ENCODE measurements at places on chromosomes 13 and 19. TPM values are rescaled to one million over a fixed set of nuclear protein-coding genes. Genes with fewer than 3 reads are reported as not detected.

DNA sequence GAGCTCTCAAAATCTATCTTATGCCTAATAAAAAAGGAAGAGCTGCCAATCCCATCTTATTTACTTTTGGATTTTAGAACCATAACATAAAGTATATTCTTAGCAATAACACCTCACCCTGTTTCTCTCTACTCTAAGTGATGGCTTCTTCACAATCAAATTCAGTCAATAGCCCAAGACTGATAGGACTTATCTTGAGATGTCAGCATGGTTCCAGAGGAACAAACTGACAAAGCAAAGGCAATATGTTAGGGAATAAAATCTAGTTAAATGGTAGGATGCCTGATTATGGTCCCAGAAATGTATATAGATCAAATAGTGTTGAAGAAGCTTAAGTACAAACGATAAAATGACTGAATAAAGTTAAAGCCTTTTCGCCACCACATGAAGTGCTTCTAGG lies 36.3 kb downstream of the DACH1 start:
- no peak for DNase-seq

DNA sequence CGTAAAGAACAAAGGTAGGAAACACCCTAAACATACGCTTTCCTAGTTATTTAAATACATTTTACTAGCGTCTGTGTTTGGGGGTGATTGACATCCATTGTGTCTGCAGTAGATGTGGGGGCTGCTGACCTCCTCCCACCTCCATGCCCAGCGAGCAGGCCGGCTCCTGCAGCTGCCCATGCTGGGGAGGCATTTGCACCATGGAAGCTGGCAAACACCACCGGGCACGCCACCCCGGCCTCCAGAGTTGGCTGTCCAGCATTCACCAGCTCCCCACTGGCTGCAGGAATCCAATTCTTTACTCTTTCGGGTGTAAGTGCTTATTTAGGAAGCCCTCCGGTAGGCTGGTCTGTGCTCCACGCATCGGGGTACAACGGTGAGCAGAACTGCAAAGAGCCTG lies 115.4 kb upstream of the USP29 start:
- DNase-seq: no peak

Gene PRR12
- total RNA-seq: 3.3 TPM

DNA sequence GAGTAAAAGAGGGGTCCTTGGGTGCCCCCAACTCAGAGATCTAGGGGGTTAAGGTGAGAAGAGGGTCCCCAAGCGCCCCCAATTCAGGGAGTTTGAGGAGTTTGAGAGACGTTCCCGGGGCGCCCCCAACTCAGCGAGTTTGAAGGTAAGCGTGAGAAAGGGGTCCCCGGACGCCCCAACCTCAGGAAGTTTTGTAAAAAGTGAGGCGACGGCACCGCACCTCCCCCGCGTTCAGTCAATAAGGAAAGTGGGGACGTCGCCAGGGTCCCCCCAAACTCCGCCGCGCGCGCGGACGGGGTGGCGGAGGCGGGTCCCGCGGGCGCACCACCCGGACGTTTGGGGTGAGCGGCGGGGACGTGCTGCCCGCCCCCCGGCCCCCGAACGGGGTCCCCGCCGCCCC lies 353 bp downstream of the RFX2 start:
- no peak for DNase-seq

Gene ZNF681
- total RNA-seq: 0.56 TPM

DNA sequence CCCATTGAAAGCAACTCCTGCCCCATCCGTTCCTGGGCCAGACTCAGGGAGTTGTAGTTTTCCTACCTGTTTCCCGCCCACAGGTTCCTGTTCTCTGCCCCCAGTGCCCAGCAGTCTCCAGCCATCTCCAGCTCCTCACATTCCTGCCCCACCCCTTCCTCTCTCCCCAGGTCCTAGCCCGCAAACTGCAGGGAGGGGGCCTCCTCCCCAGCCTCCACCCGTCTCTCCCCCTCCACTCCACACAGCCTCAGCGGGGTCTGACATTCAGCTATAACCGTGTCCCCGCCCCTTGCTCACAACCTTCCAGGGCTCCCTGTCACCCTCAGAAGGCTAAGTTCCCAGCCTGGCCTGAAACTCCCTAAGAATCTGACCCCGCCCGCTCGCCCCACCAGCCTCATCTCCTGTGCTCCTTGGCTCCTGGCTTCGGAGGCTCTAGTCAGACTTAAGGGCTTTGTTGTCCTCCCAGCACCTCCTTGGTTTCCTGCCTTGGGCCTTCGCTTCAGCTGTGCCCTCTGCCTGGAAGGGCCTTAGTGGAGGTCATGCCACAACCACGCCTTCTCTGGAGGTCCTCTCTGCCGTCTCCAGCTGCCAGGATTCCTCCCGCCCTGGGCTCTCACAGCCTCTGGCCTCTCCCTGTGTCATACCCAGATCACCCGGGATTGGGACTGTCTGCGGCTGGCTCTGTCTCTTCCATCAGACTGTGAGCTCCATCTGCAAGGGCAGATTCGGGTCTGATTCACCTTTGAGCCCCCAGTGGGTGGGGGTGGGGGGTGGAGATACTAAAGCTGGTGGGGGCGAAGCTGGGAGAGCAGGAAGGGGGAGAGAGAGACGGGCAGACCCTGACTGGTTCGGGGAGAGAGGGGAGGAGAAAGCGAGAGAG lies 5.1 kb upstream of the SPACA6 start:
- no peak for DNase-seq

- DNase-seq: no peak
Observed at GRCh38 chr13:28474491-28475134, 20.3 kb downstream of the FLT1 start.

DNA sequence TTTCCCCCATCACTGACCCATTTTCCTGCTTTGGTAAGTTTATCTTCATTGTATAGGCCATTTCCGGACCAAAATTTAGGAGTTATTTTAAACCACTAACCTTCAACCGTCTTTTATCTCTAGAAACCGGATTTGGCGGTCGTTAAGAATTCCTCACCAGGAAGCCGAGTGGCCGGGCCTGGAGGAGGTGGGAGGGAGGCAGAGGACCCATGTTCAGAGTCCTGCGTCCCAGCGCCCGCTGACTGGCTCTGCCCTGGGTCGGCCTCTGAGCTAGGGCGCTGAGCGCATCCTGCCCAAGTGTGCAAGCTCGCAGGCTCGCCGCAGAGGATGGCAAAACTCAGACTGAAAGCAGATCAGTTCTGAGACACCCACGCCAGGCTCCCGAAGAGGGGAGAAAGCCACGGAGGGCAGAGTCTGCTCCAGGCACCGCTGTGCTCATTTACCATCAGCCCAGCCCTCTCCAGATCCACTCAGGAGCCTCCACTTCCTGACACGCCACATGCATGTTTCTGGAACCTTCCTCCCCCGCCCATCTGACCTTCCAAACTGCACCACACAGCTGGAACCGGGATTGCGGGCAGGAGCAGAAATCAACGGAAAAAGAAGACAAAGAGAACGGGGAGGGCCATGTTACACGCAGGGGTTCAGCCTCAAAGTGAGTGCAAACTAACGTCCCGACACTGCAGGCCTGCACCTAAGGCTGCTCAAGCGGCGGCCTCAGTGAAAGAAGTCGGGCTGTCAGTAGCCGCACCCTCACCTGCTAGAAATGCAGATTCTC lies 8.3 kb downstream of the COL4A1 start:
- no peak for DNase-seq

Gene ZSWIM9
- total RNA-seq: 1.5 TPM

Gene FPR1
- 77.5 TPM for total RNA-seq

DNA sequence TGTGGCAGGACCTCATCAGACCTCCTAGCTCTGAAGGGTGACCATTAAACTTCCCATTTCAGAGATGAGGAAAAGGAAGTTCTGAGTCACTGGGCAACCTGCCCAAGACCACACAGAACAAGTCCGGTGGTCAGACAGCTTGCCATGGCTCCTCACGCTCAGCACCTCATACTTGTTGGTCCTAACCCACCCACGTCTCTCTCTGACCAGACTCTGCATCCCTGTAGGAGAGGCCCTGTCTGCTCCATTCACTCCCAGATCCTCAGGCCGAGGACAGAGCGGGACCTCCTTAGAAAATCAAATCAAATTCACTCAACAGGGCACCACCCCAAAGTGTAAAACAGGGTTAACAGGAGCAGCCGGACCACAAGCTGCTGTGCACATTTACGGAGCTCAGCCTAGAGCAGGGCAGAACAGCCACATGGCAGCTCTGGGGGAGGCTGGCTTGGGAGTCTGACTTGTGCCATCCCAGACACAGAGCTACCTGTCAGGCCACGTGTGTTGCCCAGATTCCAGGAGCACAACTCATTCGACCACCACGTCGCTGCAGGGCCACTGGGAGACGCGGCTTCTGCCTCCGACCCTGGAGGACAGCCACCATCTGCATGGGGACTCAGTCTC lies 1.7 kb downstream of the MIER2 start:
- DNase-seq: no peak

DNA sequence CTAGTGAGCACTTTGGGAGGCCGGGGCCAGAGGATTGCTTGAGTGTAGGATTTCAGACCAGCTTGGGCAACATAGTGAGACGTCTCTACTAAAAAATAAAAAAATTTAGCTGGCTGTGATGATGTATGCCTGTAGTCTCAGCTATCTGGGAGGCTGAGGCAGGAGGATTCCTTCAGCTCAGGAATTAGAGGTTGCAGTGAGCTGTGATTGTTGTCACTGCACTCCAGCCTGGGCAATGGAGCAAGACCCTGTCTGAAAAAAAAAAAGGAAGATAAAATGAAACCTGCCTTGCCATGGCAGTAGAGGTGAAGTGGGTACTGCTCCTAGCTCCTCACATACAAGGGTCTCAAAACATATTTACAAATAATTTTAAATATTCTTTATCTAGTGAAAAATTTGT lies 7.4 kb downstream of the UCHL3 start:
- DNase-seq: no peak

DNA sequence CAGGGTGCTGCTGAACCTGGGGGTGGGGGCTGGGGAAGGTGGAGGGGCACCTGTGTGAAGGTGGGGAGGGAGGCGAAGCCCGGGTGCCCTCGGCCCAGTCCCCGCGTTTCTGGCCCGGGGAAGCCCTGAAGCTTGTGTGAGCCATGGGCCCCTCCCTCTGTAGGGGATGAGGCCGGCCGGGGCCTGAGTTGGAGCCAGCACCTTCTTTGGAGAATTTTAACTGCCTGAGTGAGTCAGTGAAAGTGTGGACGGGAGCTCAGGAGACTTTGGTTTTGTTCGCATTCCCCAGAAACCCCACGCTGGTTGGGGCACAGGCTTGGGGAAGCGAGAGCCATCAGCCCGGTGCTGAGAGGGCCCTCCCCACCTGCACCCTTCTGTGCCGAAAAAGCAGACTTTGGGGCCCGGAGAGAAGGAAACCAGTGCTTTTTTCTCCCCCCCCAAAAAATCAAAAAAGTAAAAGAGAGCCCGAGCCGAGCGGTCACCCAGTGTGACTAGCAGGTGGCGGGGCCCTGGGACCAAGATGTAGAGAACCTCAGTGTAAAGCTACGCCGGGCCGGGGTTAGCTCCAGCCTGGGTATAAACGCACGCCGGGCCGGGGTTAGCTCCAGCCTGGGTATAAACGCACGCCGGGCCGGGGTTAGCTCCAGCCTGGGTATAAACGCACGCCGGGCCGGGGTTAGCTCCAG lies 45.1 kb downstream of the TMEM255B start:
- no peak for DNase-seq

Data from omental fat pad (tissue), 4 donors.